Left renal cortex interstitium (tissue), 4 donors: ENCODE measurements at places on chromosomes 3 and 15. TPM values are rescaled to one million over a fixed set of nuclear protein-coding genes. Genes with fewer than 3 reads are reported as not detected.

The MAPKBP1 gene
- 18.5 TPM for polyA plus RNA-seq

The LMLN gene
- 14.5 TPM for polyA plus RNA-seq

The ANKDD1A gene
- polyA plus RNA-seq: 4.5 TPM

The LSAMP gene
- 15.0 TPM for polyA plus RNA-seq

The ANKUB1 gene
- polyA plus RNA-seq: 0.36 TPM

The CFAP100 gene
- polyA plus RNA-seq: 0.59 TPM

The ALDH1L1 gene
- polyA plus RNA-seq: 49.0 TPM

The NCEH1 gene
- 4.8 TPM for polyA plus RNA-seq

The SYNPR gene
- polyA plus RNA-seq: 0.11 TPM

The CORO2B gene
- 22.4 TPM for polyA plus RNA-seq

The NECTIN3 gene
- polyA plus RNA-seq: 37.6 TPM

The NDUFB4 gene
- 186 TPM for polyA plus RNA-seq

The CDHR4 gene
- polyA plus RNA-seq: not detected

GRCh38 chr15:57646087-57646486 is 54.4 kb downstream of the MYZAP start:
- DNase-seq: no peak

- no peak for DNase-seq
Observed at GRCh38 chr15:33675246-33675645, 293.1 kb upstream of the CHRM5 start.

DNA sequence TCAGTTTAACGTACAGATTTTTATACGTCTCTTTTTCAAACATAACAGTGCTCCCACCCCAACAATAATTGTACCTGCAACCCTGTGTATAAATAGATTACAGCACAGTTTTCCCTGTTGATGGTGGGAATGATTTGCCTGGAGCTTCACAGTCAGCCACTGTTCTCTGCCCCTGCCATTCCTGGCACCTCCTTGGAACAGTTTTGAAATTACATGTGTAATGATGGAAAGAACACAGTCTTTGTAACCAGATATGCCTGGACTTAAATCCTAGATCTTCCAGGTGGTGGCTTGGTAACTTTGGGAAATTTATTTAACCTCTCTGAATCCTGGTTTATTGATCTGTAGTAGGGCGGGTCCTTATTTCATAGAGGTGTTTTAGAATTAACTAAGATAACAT is 27.0 kb downstream of the CRYBG3 start:
- DNase-seq: no peak

DNA sequence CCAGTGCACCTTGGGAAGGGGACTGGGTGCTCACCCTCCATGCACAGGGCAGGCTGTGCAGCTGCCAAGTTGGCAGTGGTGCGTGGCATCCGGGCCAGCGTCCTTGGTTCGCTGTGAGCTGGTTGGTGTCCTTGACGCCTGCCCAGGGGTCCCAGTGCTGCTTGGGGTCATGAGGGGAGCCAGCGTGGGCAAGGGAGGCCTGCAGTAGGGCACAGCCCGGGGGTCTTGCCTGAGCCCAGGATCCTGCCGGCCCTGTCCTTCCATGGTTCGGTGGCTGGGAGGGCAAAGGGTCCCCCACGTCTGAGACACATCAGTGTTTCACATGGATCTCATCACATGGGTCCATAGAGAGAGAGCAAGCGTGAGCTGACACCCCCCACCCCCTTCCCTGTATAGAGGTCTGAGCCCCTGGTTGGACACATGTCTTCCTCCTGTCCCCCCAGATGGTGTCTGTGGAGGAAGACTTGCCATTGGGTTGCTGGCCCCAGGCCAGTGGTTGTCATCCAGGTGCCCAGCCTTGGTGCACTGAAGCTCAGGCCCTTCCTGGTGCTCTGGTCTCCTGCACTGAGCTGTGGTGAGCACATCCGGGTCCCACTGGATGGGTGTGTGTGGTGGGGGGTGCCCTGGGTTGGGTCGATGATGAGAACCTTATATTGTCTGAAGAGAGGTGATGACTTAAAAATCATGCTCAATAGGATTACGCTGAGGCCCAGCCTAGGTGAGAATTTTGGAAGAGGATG is 232.3 kb downstream of the SNRPN start:
- no peak for DNase-seq

GRCh38 chr3:159005137-159005536 is 203.3 kb downstream of the MFSD1 start:
- DNase-seq: no peak

DNA sequence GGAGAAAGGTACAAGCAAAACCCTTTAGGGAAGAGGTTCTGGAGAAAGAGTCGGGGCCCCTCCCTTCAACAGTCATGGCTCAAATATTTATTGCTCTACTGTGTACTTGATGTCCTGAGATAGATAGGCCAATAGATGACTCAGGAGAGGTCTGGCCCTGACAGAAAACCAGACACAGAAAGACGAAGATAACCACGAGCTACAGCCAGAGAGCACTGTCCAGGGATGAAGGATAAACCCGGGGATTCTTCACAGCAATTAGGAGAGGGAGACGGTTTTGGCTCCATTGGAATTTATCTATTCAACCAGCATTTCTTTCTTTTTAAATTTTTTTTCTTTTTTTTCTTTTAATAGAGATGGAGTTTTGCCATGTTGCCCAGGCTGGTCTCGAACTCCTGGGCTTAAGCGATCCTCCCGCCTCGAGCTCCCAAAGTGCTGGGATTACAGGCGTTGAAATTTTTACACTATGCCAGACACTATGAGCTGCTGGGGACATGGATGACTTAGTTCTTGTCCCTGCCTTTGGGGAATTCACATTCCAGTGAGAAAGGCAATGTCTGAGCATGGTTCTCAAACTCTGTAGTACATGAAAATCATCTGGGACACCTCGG is 4.6 kb upstream of the CIDEC start:
- DNase-seq: no peak

DNA sequence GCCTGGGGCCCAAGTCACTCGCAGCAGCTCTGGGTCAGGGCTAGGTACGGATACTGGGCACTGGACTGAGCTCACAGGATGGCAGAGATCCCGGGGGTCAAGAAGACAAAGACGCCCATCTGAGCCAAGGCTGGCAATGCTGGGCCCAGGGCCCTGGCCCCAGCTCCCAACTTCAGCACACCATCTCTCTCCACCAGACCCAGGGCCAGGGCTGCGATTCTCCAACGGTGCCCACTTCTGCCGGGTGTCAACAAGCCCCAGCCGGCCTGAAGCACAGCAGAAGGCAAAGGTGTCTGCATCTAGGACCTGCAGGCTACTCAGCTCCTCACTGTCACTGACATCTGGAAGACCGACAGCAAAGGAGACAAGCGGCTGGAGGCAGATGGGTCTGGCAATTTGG is 8.6 kb downstream of the WDR73 start:
- DNase-seq: no peak

- peak; percentile 62 for DNase-seq
Observed at GRCh38 chr3:71955240-71956068, 170.5 kb upstream of the PROK2 start.

DNA sequence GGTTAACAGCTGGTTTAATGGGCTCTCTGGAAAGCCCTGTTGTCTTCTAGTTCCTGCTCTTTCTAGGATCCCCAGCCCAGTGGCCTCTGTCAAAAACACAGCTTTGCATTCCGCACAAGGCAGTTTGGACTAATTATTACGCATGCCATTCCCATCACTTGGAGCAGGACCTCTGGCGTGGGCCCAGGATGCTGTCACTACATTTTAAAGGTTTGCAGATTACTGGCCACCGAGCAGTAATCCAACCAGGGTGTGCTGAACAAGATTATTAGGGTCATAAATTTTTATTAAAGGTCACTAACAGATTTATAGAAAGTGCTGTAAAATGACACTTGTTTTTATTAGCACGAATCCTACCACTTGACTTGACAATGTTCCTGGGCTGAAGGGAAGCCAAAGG is 143.6 kb upstream of the SLC6A11 start:
- DNase-seq: peak; percentile 39

- peak; percentile 61 for DNase-seq
Observed at GRCh38 chr3:48661501-48662144, 1.1 kb downstream of the CELSR3 start.

GRCh38 chr3:24763393-24763792 is 268.7 kb upstream of the THRB start:
- DNase-seq: no peak

DNA sequence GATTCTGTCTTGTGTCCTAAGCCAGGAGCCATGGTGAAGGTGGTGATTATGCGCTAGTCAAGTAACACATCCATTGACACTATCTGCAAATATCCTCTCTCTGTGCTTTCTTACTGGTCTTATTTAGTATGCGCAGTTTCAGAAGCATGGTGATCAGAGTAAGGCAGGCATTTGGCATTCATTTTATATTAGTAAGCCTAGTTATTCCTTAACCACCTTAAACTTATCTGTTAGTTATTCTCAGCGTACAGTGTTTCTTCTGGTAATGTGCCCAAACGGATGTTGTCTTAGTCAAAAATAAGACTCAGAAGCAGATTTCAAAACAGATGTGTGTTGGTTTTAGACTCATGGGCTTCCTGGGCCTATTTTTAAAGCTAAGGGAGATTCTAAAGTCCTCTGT is 329.2 kb downstream of the GRM7 start:
- no peak for DNase-seq

DNA sequence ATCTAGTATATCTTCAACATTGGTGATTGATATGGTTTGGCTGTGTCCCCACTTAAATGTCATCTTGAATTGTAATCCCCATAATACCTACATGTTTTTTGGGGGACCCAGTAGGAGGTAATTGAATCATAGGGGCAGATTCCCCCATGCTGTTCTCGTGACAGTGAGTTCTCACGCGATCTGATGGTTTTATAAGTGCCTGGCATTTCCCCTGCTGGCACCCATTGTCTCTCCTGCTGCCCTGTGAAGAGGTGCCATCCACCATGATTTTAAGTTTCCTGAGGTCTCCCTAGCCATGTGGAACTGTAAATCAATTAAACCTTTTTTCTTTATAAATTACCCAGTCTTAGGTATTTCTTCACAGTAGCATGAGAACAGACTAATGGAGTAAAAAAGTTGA is 1094.6 kb downstream of the ROBO2 start:
- no peak for DNase-seq

DNA sequence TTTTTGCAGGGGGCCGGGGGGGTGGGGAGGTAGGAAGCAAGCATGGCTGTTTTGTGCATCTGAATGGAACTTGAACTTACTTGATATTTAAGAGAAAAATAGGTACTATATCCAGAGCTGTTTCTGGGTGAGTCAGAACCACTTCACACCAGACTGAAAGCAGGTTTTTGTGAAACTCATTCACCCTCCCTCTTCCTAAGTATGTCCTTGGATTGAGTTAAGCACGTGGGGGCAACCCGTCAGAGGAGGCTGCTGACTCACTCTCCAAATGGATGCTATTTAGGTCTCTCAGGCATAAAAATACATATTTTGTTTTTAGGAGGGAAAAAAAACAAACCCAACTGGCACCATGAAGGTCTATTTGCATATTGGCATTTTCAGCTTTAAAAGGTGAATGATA is 270.3 kb downstream of the RYR3 start:
- DNase-seq: no peak

DNA sequence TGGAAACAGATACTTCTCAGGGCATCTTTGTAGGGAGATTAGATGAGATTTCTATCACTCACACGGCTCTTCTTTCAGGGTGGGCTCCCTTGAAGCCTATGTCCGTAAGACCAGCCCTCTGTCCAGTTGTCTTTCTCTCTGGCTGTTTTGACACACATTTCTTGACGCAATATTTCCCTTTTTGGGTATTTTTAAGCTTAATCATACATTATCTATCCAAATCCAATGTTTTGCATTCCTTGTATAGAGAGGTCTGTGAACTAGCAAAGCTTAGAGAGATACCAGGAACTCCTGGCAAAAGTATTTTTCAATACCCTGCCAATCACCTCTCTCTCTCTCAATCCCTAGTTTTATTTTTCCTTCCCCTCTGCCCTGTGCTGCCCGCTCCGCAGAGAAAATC is 79.3 kb downstream of the EOMES start:
- DNase-seq: no peak

DNA sequence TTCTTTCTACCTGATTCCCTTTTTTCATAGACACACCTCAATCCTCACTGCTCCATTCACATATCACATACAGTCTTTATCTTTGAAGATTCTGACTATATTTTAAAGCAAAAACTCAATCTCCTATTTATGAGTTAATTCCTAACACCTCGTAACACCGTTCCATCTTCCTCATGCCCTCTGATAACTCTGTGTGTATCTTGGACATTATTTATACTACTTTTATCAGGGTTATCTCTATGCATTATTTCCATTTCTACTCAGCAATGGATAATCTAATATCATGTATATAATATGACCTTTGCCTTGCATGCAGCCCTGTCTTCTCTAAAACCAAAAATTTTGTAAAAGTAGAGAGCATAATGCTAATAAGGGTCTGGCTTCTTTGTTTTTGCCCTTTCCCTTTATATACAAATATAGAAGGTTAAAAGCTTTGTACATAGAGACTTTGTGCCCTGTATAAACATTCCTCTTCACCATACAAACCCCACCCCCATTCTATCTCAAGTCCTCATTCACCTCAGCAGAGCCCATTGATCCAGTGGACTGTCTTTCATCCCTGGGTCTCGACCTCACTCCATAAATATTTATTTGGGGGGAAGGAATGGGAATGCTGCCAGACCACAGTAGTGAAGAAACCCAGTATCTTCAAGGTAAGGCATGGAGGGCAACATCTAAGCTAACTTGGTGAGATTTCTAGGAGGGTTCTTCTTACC is 21.8 kb downstream of the TRIM42 start:
- DNase-seq: no peak

DNA sequence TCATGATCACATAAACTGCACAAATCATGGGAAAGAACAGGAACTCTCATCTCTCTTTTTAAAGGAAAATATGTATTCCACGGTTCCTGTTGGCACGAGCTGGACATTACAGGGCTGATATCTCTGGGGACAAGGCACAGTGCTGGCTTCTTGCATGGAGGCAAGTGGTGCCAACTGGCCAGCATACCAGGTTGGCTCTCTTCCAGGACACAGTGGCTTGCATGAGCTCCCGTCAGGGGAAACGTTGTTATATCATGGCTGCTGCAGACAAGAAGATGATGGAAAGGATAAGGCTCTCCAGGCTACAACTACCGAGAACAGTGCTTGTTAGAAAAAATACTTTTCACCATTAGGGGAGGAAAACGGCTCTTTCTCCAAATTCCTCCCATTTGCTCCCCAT is 283.9 kb downstream of the RORA start:
- DNase-seq: no peak

DNA sequence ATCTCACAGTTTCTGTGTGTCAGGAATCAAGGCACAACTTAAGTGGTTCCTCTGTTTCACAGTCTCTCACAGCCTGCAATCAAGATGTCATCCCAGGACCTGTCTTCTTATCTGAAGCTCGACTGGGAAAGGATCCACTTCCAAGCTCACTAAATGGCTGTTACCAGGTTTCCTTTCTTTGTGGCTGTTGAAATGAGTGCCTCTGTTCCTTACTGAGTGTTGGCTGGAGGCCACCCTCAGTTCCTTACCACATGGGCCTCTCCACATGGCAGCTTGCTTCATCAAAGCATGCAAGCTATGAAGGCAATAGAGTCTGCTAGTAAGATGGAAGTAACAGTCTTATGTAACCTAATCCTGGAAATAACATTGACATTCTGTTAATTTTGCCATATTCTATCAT is 174.0 kb downstream of the ERC2 start:
- no peak for DNase-seq

DNA sequence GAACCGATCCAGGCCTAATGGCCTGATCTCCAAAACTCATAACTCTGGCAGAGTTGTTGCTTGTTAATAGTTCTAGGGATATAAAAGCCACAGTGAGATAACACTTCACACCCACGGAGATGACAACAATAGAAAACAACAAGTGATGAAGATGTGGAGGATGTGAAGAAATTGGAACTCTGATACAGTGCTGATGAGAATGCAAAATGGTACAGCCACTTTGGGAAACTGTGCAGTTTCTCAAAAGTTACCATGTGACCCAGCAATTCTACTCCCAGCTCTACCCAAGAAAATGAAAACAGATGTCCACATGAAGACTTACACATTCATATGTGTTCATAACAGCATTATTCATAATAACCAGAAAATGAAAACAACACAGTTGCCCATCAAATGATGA is 3.8 kb downstream of the CMTM7 start:
- DNase-seq: no peak
